Hematopoietic multipotent progenitor cell treated with erythropoietin and hydrocortisone succinate and interleukin-3 and kit ligand, for 15 days (in vitro differentiated cells): ENCODE measurements at places on chromosomes 3 and 15.

DNA sequence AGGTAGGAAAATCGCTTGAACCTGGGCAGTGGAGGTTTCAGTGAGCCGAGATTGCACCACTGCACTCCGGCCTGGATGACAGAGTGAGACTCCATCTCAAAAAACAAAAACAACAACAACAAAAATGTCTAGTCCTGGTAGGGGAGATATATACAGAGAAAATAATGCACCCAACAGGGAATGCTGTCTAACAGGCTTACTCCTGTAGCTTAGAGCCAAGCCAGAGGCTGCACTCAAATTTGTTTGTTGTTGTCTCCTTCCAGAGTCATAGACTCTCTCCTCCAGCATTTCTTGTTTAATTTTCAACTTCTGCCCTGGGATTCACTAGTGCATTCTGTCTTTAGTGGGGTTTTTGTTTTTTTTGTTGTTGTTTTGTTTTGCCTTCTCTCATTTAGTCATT, 4.6 kb upstream of the TRA2B start:
- no peak for DNase-seq

- DNase-seq = no peak
Measured at GRCh38 chr15:96123028-96123400, 207.5 kb upstream of the NR2F2 start.

DNA sequence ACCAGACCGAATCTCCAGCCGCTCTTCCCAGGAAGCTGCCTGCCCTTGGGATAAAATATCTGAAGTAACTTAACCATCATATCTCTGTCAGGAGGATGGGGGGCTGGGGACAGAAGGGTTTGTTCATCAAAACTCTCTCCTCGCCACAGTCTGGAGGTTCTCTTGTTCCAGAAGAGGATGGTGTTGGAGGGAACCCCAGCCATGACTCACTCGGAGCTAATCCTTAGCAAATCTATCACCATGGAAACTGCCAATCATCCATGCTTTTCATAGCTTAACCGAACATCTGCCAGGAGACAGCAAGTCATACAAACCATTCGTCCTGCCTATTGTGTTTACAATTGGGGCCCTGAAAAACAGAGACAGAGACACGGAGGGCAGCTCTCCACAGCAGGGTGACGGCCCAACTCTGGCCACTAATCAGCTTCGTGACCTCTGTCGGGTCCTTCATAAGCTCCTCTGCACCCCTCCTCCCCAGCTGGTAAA, 73.8 kb upstream of the HEG1 start:
- no peak for DNase-seq

DNA sequence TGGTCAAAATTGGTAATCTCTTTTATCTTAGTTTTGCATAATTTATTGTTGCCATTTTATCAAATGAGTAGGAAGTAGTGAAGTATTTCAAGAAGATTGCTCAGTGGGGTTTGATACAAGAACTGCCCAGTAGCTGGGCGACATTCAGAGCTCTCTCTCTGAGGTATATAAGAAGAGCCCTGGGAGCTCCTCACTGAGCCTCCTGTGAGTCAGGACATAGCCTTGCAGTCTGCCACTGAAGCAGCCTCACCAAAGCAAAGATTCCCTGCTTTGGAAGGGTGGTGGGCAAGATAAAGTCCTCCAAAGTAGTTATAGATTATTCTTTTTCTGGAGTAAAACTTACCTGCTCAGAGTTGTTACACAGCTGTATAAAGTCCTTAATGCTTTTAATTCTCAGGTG, 26.1 kb downstream of the SKIL start:
- no peak for DNase-seq

GRCh38 chr3:106206146-106206545, 337.3 kb upstream of the CBLB start:
- no peak for DNase-seq

DNA sequence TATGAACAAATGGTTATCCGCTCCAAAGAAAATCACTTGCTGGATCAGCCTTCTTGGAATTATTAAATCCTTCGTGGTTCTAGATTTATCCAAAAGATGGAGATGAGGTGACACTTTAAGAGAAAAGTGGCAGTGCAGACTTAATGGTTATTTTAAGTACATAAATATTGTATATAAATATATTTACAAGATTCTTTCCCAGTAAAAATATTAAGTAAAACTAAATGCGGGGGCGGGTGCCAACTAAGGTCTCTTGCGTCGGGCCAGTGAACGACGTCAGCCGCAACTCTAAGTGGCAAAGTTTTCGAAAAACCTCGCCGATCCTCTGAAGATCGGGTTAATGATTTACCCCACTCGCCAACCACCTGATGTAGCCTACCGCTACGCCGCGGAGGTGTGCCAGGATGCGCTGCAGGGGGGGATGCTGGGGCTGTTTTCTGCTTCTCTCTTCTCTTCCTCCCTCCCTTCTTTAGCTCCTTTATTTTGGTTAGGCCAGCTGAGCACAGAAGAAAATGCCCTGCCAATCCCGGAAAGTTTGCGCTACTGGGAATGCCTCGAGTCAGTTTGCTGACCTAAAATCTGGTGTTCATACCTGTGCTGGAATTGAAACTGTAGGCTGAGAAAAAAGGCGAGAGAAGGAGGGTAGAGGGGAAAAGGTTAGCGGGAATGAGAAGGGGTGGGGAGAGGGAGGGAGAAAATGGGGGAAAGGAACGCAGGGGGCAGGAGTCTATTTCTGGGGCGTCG, 7.6 kb upstream of the FOXB1 start:
- no peak for DNase-seq

GRCh38 chr3:163562625-163563024, 1515.7 kb downstream of the SI start:
- no peak for DNase-seq

DNA sequence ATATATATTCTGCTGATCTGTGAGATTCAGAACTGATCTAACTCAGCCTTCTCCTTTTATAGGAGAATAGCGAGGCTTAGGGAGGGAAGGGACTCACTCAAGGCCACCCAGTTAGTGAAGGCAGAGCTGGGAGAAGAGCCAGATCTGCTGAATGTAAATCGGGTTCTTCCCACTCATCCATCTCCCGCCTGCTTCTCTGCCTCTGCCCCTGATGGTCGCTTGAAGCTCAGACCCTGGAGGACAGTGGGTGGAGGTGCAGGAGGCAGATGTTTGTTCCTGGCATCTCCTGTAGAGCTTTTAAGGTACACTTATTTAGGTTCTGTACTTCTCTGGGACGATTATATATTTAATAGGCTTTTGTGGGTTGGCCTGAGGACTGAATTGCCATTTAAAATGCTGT, 4.3 kb downstream of the PDIA5 start:
- no peak for DNase-seq

GRCh38 chr3:24316887-24317383, 177.7 kb downstream of the THRB start:
- no peak for DNase-seq

DNA sequence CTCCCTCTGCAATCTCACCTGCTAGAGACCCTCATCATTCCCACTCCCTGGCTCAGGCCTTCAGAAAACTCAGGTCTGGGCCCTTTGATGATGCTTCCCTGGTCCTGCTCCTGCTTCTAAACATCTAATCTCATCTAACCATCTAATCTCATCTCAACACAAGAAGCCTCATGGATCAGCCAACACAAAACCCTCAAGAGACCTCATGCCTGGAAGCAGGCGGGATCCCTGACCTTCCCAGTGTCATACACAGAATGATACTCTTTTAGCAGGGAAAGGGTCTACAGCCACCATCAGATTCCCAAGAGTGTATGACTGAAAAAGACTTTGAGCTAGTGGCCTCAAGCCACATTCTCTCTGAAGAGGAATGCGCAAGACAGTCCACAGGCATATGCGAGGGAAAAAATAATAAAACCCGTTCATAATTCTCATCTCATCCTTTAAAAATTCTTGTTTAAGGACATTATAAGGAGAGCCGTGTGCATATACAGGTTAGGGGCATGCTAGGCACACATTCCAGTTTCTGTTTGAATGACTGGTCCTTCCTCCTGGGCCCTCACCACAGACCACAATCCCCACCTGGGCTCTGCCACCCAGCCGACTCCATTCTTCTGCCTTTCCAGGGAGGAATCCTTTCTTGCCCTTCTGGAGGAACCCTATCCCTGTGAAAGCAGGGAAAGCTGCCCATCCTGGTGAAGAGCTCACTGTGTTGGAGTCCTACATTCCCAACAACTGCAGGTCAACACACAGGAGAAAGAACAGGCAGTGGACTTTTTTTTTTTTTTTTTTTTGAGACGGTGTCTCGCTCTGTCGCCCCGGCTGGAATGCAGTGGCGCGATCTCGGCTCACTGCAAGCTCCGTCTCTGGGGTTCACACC, 2.2 kb downstream of the ZXDC start:
- DNase-seq = no peak

DNA sequence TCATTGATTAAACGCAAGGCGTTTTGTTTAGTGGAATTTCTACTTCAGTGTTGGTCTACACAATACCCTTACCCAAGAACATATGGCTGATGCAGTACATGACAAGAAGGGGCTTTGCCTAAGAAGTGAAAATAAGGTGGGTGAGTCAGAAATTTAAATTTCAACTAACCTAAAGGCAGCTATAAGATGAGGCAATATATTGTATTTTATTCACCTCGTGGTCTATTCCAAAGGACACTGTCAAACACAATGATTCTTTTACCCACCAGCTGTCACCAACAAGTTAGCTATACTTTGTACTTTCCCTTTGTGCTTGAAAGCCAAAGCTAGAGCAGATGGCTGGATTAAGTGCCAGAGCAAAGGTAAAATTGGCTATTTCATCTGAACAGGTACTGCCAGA, 10.9 kb upstream of the SETMAR start:
- DNase-seq = no peak

- DNase-seq = no peak
Measured at GRCh38 chr15:40146037-40146436, 14.8 kb upstream of the BUB1B start.

GRCh38 chr15:87151202-87151748, 1071.6 kb downstream of the AGBL1 start:
- DNase-seq = no peak

GRCh38 chr3:128804017-128804810, 75.2 kb upstream of the ACAD9 start:
- peak; percentile 26 for DNase-seq

DNA sequence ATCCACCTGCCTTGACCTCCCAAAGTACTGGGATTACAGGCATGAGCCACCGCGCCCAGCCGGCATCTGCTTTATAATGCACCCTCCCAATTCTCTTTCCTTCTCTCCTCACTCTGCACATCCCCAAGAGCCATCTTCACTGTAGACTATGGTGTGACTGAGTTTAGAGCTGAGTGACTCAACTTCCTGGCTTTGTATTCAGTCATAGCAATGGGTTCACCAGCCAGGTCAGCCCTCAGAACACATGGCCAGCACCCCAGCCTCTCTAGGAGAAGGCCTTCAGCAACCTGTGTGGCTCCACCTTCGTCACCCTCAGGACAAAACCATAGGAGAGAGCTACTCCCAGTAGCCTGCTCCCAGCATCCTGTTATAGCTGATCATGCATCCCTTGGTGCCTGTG, 33.0 kb downstream of the ARID3B start:
- no peak for DNase-seq

GRCh38 chr3:139636511-139636910, 41.3 kb downstream of the NMNAT3 start:
- no peak for DNase-seq

GRCh38 chr3:173538410-173538809, 140.9 kb downstream of the NLGN1 start:
- no peak for DNase-seq

GRCh38 chr3:73378207-73378606, 246.5 kb downstream of the PDZRN3 start:
- no peak for DNase-seq

DNA sequence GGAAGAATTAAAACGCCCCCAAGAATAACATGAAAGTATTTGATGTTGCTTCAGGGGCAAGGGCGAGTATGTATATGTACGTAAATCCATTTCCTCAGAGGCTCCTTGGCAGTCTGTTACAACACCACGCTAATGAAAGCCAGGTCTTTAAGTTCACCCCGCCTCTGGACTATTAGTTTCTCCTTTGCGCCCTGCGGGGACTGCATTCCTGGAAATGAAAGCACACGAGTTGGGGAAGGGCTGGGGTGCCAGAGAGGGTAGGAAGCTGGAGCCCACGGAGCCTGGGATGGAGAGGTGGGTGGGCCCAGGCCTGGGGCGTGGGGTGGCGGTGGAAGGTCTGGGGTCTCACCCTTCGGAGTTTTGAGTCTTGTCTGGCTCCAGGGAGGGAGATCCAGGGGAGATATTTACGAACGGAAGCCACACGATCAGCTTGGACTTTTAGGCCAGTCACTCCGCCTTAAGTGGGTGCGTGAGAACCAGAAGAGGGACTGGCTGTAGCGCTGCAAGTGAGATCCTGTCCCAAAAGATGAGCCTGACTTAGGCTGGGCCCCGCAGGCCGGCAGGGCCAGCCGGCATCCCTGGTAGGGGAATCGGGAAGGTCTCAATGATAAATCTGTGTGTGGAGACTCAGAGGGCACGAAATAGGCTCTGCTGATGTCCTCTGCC, 1.6 kb upstream of the PLCL2 start:
- no peak for DNase-seq

- no peak for DNase-seq
Measured at GRCh38 chr15:48121849-48122248, 1.1 kb downstream of the SLC24A5 start.

GRCh38 chr15:55235546-55236036, 38.9 kb upstream of the RSL24D1 start:
- no peak for DNase-seq

GRCh38 chr3:141248064-141248463, 16.4 kb downstream of the PXYLP1 start:
- DNase-seq = no peak

GRCh38 chr3:152779653-152780052, 55.3 kb upstream of the P2RY1 start:
- no peak for DNase-seq

DNA sequence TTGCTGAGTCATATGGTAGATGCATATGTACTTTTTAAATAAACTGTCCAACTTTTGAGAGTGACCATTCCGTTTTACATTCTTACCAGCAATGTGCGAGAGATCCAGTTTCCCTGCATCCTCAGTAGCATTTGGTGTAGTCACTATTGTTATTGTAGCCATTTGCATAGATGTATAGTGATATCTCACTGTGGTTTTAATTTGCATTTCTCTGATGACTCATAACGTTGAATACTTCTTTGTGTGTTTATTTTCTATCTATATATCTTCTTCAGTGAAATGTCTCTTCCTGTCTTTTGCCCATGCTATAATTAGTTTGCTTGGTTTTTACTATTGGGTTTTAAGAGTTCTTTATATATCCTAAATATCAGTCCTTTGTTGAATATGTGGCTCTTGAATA, 255.7 kb upstream of the GRM7 start:
- no peak for DNase-seq

GRCh38 chr15:51879555-51879954, 50.1 kb downstream of the TMOD3 start:
- no peak for DNase-seq

DNA sequence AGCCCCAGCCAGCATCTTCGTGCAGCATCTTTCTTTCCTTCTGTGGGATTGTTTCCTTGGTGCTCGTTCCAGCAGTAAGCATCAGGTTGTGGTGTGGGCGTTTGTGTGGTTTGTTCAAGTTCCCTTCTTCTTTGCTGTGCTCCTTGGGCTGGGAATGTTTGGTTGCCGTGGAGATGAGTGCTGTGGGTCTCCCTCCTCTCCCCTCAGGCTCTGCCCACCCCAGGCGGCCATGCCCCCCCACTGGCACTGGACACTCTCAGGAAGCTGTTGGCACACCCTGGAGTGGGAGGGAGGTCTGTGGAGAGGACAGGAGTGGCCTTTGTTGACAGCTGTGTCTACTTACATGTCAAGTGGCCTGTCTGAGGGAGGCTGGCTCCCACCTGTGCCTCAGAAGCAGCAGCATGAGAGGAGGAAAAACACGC, 46.5 kb upstream of the SACM1L start:
- DNase-seq = no peak
